Naive thymus-derived CD4-positive, alpha-beta T cell (primary cell): ENCODE measurements at places on chromosomes 1 and 21. TPM values are rescaled to one million over a fixed set of nuclear protein-coding genes. Genes with fewer than 3 reads are reported as not detected.

GRCh38 chr1:159854116-159854692 is 8.3 kb downstream of the VSIG8 start:
- peak overlapping the region; percentile 69 for H3K4me3 ChIP-seq
- no peaks in the 10 kb centered on the region for H3K36me3 ChIP-seq
- DNase-seq: peak; percentile 3
- H3K27me3 ChIP-seq: no peaks in the 10 kb centered on the region

DNA sequence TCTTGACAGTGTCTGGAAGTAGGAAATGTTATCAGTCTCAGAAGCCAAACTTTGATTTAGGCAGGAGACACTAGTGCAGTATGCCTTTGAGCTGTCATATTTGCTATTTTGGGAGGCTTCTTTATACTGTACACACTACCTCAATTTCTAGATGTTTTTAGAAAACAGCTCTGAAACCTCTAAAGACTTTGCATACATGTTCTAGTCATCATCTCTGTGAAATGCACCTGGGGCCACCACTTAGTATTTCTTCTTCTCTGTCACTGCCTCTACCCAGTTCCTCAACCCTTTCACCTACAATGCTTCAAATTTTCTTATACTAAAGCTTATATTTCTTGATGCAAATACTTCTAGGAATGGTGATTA is 29.1 kb upstream of the PLA2G4A start:
- H3K36me3 ChIP-seq: no peaks in the 10 kb centered on the region
- H3K27me3 ChIP-seq: no peaks in the 10 kb centered on the region
- no peak overlapping the region for H3K27ac ChIP-seq
- no peak overlapping the region for H3K4me3 ChIP-seq
- DNase-seq: no peak

GRCh38 chr1:31937300-31938183 is 626 bp downstream of the PTP4A2 start:
- H3K4me1 ChIP-seq: peaks cover 67% of the 10 kb centered on the region
- peak overlapping the region; percentile 81 for H3K27ac ChIP-seq
- H3K27me3 ChIP-seq: no peaks in the 10 kb centered on the region

GRCh38 chr1:192811006-192811405 is 2.2 kb downstream of the RGS2 start:
- peaks cover 25% of the 10 kb centered on the region for H3K4me1 ChIP-seq
- H3K36me3 ChIP-seq: no peaks in the 10 kb centered on the region
- no peak overlapping the region for H3K27ac ChIP-seq

DNA sequence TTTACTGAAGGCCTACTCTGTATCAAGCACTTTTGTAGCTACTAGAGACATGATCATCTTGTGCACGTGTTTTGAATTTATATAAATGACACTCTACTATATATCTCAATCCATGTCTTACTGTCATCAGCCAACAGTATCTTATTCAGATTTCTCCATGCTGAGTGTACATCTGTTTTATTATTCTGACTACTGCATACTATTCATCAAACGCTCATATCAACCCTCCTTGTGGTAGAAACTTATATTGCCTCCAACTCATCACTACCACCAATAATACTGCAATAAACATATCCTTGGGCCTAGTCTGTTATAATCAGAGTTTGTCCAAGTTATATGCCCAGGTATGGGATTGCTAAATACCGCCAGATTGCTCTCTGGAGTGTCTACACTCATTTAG is 81.6 kb upstream of the IRF2BP2 start:
- H3K27me3 ChIP-seq: no peaks in the 10 kb centered on the region
- H3K27ac ChIP-seq: no peak overlapping the region
- no peaks in the 10 kb centered on the region for H3K36me3 ChIP-seq
- H3K4me1 ChIP-seq: no peaks in the 10 kb centered on the region
- no peak overlapping the region for H3K4me3 ChIP-seq

GRCh38 chr1:56688522-56689026 is 43.5 kb downstream of the PRKAA2 start:
- H3K4me1 ChIP-seq: no peaks in the 10 kb centered on the region
- no peaks in the 10 kb centered on the region for H3K36me3 ChIP-seq
- no peak overlapping the region for H3K4me3 ChIP-seq

- no peaks in the 10 kb centered on the region for H3K27me3 ChIP-seq
- H3K4me3 ChIP-seq: no peak overlapping the region
- H3K36me3 ChIP-seq: no peaks in the 10 kb centered on the region
- no peaks in the 10 kb centered on the region for H3K4me1 ChIP-seq
These were observed 38.5 kb downstream of the ABCD3 start for GRCh38 chr1:94456736-94457135.

- no peaks in the 10 kb centered on the region for H3K27me3 ChIP-seq
- DNase-seq: no peak
- H3K4me3 ChIP-seq: no peak overlapping the region
- peak overlapping the region; percentile 23 for H3K27ac ChIP-seq
These were observed 37.9 kb upstream of the MPZL1 start for GRCh38 chr1:167683641-167684502.

- no peaks in the 10 kb centered on the region for H3K4me1 ChIP-seq
- H3K27ac ChIP-seq: no peak overlapping the region
- no peak for DNase-seq
- H3K36me3 ChIP-seq: no peaks in the 10 kb centered on the region
- no peak overlapping the region for H3K4me3 ChIP-seq
These were observed 137.7 kb downstream of the SETD4 start for GRCh38 chr21:35922618-35923017.

ATP6V1G3 gene
- not detected for total RNA-seq

CYP4A22 gene
- not detected for total RNA-seq

LCK gene
- 245 TPM for total RNA-seq

HES3 gene
- total RNA-seq: not detected
